ENCODE measurements at places on chromosomes 4 and X.

DNA sequence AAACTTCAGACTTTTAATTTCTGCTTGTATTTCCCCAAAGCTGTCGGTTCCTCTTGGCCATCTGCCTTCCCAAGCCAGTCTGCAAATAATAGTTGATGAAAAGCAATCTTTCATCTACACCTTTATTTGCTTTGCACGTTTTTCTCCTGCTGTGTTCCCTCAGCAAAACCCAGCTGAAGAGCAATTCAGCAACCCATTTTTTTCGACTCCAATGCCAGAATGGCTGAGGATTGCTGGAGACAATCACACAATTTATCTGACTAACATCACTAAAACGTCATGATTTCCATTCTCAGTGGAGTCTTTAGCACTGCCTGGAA, 94.3 kb downstream of the GPRIN3 start:
- DNase-seq: no peak

GRCh38 chrX:120308558-120308957, 2.7 kb downstream of the TMEM255A start:
- no peak for DNase-seq

DNA sequence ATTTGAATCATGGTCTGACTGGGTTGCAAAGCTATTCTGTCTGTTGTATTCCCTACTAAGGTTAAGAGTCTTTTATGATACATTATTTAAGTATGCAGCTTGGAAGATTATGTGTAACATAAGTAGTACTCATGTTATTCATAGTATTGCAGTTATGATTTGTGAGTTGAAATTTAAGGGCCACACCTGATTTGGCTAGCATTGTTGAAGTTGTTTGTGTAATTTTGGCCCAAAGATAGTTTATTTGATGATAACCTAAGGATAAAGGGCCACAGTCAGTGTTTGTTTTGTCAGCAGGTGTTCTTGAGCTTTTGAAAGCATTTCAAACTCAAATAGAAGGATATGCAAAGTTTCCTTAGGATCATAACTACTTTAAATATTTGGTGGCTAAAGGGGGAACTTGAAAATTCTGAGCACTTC, 38.9 kb downstream of the NUDT9 start:
- no peak for DNase-seq

DNA sequence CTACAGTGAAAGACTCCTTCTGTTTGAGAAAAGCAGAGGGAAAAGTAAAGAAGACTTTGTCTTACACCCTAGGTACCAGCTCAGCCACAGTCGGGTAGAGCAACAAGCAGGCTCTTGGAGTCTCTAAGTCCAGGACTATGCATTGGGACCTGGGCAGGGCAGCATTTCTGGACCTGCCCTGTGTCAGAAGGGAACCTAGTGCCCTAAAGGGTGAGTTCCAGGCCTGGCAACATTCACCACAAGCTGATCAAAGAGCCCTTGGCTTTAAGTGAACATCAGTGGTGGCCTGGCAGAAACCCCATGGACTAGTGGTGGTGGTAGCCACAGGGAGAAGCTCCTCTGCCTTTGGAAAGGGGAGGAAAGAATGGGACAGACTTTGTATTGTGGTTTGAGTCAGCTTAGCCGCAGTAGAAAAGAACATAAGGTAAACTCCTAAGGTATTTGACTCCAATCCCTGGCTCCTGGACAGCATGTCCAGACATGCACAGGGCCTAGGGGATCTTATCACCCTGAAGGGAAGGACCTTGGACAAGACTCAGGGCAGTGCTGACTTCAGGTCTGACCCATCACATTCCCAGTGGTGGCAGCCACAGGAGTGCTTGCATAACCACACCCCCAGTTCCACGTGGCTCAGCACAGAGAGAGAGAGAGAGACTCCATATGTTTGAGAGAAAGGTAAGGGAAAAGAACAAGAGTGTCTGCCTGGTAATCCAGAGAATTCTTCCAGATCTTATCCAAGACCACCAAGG, 32.6 kb downstream of the CCDC158 start:
- DNase-seq: no peak

- no peak for DNase-seq
Measured at GRCh38 chr4:82957045-82957444, 53.6 kb downstream of the LIN54 start.

DNA sequence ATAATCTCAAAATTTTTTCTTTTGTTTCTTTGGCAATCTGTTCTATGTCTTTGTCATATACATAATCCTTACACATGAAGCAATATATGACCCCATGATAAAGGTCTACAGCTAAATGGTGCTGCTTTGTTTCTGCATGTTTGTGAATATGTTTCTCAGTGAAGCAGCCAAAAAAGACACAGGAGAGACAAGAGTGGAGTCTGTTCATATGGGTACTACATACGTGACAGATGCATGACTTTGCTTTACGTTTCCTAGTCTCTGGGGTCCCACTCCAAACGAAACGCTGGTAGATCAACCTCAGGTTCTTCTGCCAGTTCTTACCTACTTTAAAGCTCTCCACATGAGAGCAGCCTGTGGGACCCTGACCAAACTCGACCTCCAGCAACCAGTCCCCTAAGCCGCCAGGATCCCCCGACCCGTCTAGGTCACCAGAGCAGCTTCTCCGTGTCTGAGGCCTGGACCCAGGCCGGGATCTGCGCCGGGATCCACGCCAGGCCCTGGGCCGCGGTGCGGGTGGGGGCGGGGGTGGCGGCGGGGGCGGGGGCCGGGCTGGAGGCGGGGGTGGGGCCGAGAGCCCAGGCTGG, 1.5 kb downstream of the USP51 start:
- DNase-seq: no peak

DNA sequence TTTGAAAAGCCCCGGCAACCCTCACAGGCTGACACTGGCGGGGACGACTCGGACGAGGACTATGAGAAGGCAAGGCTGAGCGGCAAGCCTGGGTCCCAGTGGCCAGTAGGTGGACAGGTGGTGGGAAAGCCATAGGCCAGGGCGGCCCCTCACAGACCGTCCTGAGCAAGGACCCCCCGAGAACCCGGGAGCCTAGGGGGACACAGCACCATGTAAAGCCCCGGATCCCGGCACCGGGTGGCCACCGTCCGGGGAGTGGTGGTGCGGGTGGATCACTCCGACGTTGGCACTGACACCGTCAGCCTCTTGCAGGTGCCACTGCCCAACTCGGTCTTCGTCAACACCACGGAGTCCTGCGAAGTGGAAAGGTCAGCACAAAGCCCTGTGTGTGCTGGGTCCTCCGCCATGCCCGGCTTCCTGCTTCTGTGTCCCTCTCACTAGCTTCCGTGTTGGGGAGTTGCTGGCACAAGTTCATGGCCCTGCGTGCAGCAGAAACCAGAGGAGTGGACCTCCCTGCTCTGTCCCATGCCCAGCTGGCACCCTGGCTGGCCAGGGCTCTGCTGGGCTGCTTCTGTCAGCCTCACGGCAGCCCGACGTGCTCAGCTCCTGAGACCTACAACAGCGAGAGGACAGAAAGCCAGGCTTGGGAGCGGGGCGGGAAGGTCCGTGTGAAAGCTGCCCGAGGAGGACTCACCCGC, 11.9 kb upstream of the ADD1 start:
- no peak for DNase-seq

GRCh38 chrX:48935301-48935670, 16.5 kb upstream of the PIM2 start:
- no peak for DNase-seq

DNA sequence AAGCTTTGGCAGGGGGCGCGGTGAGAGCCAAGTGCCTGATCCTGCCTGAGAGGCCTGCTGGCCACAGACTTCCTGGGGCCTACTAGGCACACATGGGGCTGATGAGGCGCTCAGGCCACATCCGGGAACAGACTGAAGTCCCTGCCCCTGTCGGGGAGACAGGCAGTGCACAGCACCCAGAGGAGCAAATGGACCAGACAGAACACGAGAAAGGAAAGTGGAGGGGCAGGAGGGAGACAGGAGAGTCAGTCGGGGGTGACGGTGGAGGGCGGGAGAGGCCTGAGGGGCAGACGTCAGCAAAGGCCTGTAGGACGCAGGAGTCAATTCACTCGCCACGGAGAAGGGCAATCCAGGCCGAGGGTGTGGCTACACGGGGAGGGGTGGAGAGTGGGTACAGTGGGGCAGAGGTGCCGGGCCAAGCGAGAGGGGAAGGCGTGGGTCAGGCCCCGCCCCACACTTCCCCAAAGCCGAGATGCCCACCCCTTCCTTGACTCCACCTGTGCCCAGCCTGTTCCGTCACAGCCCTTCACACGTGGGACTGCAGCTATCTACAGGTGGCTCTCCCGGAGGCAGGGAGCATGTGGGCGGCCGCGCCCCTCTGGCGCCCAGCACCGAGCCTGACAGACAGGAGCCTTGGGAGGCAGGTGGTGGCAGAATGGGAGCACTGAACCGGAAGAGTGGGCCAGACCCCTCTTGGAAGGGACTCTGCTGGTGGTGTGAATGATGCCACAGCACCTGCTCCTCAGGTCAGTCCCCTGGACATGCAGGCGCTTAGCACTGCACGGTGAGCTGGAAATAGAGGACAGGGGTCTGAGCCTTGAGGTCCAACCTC, 20.5 kb downstream of the NOP14 start:
- DNase-seq: no peak

DNA sequence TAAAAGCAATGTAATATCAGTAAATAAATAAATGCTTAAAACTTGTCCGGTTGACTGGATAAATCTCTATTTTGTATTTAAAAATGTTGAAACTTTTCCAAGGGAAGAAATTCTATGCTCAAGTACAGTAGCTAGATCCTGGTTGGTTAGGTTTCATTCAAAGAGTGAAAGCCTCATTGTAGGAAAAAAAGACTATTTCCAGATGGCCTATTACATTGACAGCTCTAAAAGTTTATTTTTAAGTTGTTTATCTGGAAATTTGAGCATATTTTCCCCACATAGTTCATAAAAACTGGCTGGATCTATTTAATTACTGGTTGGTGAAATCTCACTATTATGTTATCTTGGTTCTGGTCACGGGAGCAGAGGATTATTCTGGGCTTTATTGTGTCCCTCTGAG, 38.0 kb downstream of the FRAS1 start:
- DNase-seq: no peak

DNA sequence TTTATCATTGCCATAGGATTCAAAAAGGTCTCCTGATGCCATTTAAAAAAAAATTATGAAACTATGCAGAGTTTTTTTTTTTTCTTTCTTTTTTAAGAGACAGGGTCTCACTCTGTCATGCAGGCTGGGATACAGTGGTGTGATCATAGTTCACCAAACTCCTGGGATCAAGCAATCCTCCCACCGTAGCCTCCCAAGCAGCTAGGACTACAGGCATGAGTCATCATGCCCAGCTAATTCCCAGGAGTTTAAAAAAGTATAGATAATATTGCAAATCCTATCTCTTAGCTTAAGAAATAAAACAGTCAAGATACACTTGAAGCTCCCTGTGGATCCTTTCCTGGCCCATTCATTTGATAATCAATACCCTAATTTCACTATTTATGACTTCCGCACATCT, 58.6 kb upstream of the PRSS48 start:
- no peak for DNase-seq

DNA sequence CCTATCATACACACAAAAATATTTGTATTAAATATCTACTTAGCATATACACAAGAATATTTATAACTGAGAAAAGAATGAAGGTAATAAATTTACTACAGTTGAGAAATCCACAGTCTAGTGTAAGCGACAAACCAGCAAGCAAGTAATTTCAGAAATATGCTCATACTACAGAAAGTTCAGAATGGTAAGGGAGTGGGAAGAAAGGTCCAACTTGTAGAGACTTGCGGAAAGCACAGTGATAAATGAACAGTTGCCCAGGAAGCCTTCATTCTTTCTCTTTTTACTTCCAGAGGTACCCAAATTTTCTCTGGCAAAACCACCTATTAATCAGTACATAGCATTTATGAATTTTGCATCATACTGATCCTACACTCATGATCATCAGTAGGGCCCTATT, 438.1 kb upstream of the PCDH10 start:
- DNase-seq: no peak

- DNase-seq: no peak
Measured at GRCh38 chr4:118313098-118313497, 39.7 kb downstream of the PRSS12 start.

GRCh38 chr4:20572976-20573375, 127.3 kb upstream of the PACRGL start:
- no peak for DNase-seq

GRCh38 chrX:110120025-110120424, 117.1 kb downstream of the TMEM164 start:
- DNase-seq: no peak

DNA sequence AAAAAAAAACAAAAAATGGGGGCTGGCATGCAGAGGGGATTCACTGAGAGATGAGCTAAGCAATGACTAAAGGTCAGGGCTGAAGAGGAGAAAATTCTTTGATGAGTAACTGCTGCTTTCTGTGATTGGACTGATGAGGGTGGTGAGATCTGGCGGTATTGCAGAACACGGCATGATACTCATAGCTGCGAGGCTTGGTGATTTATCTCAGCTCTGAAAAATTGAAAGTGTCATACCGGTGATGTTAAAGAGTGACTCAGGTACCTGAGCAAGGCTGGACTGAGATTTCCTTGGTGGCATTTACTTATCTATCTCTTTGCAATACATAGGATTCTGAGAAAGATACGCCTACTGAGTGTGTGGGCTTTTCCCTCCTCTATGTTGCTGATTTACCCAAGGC, 204.1 kb upstream of the DDX53 start:
- no peak for DNase-seq

DNA sequence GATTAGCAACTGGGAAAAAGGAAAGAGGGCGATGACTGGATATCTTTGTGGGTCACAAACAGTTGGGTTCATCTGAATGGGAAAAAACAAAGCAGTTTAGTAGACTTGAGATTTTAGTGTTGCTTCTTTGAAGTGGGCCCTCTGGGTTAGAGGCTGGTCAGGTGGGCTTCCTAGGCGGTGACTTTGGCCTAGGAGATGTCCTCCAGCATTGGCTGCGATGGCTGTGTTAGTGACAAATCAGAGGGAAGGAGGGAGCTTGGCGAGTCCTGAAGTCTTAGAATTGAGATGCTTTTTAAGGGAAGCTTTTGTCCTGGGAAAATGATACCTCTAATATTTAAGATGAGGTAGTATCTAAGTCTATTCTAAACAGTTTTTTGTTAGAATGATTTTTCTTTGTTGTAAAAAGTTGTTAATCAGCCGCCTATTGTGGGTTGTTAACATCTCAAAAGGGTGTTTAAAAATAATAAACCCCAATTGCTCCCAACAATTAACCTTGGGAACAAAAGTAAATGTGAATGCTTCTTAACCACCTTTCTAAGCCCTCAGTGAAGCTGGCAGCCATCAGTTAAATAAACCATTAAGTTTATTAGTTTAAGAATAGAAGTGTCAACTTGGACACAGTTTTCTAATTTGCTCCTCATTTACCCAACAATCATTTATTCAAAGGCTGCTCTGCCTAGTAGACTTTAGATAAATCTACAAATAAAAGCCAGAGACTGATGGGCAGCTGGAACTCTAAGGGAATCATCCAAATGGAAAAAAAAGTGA, 31.7 kb downstream of the DLG3 start:
- DNase-seq: no peak

DNA sequence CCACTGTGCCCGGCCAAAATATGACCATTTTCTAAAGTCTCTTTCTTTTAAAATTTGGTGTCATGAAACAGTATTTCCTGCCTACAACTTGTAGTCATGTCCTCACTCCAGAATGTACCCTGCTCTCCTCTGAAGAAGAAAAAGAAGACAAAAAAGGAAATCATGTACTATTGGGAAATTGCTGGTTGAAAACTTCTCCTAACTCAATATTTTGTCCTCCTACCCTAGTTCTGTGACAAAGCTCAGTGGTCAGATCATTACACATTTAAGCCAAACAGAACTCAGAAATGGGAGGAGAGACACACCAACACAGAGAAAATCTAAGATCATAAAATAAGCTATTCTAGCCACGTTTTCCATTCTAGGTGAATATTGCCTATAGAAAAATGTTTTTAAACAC, 127.7 kb downstream of the IRF2 start:
- no peak for DNase-seq

Data from activated CD8-positive, alpha-beta memory T cell treated with anti-CD3 and anti-CD28 coated beads for 1 hour (primary cell).